Mammary microvascular endothelial cell (primary cell): ENCODE measurements at places on chromosomes 11 and 22. TPM values are rescaled to one million over a fixed set of nuclear protein-coding genes. Genes with fewer than 3 reads are reported as not detected.

Gene NOX4
- total RNA-seq, result 18.7 and 31.4 TPM in 2 replicates

Gene MISFA
- total RNA-seq, result 0.87 TPM in 1 of 2 replicates, not detected in the other

Gene CCDC89
- 0.10 and 0.13 TPM in 2 replicates for total RNA-seq

Gene C11orf98
- 72.4 TPM in 2 replicates for total RNA-seq

Gene PNPLA3
- total RNA-seq, result 0.25 and 0.40 TPM in 2 replicates

Gene SPON1
- 0.13 TPM in 1 of 2 replicates, not detected in the other for total RNA-seq

Gene SLC22A9
- not detected in 2 replicates for total RNA-seq

Gene HTR3B
- not detected in 2 replicates for total RNA-seq

Gene SLC37A2
- total RNA-seq, result 2.9 and 3.7 TPM in 2 replicates

Gene KCNK4
- total RNA-seq, result not detected in 2 replicates

Gene ACP2
- 40.8 and 46.3 TPM in 2 replicates for total RNA-seq

Gene CALCA
- not detected in 2 replicates for total RNA-seq

Gene THRSP
- not detected in 2 replicates for total RNA-seq

Gene MPZL3
- total RNA-seq, result 7.3 and 8.4 TPM in 2 replicates

Gene APOBEC3H
- 0.20 and 7.1 TPM in 2 replicates for total RNA-seq

Gene KRTAP5-11
- not detected in 2 replicates for total RNA-seq

Gene SDHD
- 96.6 and 117 TPM in 2 replicates for total RNA-seq

Gene HEPACAM
- not detected in 2 replicates for total RNA-seq

Gene TMA7B
- not detected in 2 replicates for total RNA-seq

Gene OVOL1
- total RNA-seq, result not detected in 2 replicates

Gene SIK2
- total RNA-seq, result 5.8 and 6.8 TPM in 2 replicates

Gene NLRP6
- not detected in 2 replicates for total RNA-seq

Gene ELMOD1
- total RNA-seq, result not detected in 2 replicates

Gene PAX6
- not detected in 2 replicates for total RNA-seq

Gene ZW10
- 22.7 and 24.5 TPM in 2 replicates for total RNA-seq

Gene FADS3
- total RNA-seq, result 259 and 318 TPM in 2 replicates

Gene MS4A15
- total RNA-seq, result not detected in 2 replicates

Gene FGF4
- total RNA-seq, result not detected in 2 replicates

Gene SLC22A8
- total RNA-seq, result not detected in 2 replicates

Gene SNX32
- not detected in 2 replicates for total RNA-seq

Gene OMP
- total RNA-seq, result not detected in 2 replicates
